ENCODE measurements at places on chromosomes 1 and 21. TPM values are rescaled to one million over a fixed set of nuclear protein-coding genes. Genes with fewer than 3 reads are reported as not detected.
A peak's percentile ranks its signal among the peaks of the same experiment; 100 is the strongest.

Gene KIF21B
- 5.7 TPM for total RNA-seq

DNA sequence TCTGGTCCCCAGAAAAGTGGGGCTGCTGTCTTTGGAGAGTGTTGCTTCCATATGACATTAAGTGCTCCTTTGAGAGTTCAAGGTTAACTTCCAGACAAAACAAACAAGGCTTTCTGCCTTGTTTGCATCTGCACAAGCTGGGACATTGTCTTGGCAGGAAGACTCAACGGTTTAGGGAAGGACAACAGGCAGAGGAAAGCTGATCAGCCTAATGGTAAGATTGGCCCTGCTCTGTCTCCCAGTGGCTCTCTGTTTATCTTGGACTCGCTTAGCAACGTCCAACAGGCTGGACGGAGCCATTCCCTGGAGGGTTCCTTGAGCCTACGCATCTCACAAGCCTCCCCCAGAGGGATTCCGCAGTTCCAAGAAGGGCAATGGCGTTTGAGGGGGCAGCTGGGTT is 62.2 kb upstream of the SLC44A3 start:
- DNase-seq: no peak

DNA sequence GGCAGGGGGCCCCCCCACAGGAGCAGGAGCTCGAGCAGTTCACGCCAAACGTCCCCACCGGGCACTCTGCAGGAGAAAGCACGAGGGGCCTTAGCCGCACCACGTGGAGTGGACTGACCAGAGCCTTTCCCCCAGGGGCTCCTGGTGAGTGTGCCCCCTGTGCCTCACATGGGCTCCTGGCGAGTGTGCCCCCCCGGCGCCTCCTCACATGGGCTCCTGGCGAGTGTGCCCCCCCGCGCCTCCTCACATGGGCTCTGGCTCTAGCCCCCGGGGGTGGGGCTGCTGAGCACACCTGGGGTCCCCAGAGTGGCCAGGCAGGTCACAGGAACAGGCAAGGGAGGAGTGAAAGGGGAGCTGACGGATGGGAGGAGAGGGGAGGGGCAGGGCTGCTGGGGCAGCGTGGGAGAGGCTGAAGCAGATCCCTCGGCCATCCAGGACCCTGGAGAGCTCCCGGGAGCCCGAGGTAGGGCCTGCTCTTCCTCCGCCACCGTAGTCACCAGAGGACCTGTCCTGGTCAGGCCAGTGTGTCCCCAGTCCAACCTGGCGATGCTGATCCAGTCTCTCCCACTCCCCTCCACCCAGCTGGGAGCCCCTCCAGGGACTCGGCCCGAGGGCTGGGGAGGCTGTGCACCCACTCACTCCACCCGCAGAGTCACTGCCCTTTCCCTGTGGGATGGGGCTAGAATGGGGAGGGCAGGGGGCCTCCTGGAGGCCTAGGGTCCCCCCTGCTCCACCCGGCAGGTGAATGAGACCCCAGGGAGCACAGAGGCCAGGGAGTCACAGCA is 47.6 kb downstream of the ARHGEF16 start:
- peak; percentile 83 for DNase-seq

DNA sequence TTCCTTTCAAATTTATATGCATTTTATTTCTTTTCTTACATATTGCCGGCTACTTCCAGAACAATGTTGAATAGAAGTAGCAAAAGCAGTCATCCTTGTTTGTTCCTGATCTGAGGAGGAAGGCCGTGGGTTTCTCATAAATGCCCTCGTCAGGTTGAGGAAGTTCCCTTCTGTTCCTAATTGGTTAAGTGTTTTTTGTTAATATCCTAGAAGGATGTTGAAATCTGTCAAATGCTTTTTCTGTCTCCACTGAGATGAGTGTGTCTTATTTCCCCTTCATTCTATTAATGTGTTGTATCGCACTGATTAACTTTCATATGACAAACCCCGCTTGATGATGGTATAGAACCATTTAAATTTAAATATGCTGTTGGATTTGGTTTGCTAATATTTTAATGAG is 15.4 kb downstream of the TTLL10 start:
- DNase-seq: no peak

- peak; percentile 68 for DNase-seq
Measured at GRCh38 chr1:155179112-155180031, 5.7 kb downstream of the TRIM46 start.

GRCh38 chr1:5965586-5966131 is 26.6 kb downstream of the NPHP4 start:
- DNase-seq: peak; percentile 42

Gene BRINP3
- 1.2 TPM for total RNA-seq

DNA sequence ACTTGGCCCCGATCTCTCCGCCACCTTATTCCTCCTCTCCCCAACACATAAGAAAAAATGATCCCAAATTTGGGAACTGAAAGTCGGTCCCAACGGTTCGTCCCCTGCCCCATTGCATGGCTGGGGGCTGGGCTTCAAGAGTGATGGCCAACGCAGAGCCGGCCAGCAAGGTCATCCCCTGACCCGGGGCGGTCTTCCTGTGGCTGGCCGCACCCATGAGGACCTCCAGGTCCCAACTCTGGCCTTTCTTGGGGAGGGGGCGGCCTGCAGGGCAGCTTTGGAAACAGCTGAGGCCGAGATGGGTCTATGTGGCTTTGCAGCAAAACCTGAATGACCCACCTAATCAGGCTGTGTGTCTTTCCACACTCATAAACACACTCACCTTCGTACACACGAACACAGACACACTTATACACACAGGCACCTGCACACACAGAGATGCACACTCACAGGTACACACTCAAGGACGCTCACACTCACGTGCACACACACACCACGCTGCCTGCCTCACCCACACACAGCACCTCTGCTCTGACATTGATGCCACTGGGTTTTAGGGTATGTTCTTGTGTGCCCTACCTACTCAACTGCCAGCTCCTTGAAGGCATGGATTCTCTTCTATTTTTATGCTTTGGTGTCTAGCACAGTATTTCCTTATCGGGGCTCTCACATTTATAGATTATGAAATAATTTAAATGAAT is 562 bp downstream of the DYNLT5 start:
- no peak for DNase-seq

- no peak for DNase-seq
Measured at GRCh38 chr1:208449951-208450350, 205.8 kb upstream of the PLXNA2 start.

Gene NUAK2
- total RNA-seq: 8.8 TPM

DNA sequence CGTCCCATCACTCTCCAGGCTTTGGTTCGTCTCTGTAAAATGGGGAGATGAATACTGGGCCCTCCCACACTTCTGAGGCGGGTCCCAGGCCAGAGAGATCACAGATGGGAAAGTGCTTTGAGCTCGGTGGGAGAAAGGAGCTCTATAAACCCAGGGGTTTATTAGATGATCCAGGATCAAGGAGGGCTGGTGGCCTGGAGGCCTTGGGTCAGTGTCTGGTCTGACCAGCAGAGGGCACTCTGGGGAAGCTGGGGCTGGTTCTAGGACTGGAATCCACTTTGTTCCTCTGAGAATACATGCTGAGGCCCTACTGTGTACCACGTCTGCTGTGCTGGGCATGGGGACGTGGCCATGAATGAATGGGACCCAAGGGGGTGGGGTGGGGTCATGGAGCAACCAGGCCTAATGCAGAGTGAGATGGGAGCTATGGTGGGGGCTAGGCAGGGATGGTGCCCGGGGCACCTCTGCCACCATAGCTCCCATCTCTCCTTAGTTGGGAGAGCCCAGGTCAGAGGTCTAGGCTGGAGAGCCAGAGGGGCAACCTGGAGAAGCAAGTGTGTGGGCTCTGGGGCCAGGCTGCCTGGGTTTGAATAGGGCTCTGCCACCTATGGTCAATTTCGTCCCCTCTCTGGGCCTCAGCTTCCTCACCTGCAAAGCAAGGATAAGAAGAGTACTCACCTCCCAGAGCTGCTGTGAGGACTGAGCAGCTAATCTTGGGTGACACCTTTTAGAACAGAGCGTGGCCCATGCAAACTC is 9.0 kb upstream of the FAM131C start:
- peak; percentile 83 for DNase-seq

Gene SPSB1
- 29.0 TPM for total RNA-seq

- DNase-seq: peak; percentile 56
Measured at GRCh38 chr21:46604975-46605766, at the start of gene S100B. Gene S100B, minus strand, starts transcription at chr21:46605082. Its CDS starts 2,667 bp downstream, at chr21:46602415.

Gene RASSF5
- 37.6 TPM for total RNA-seq

GRCh38 chr1:63619558-63619957 is 26.3 kb downstream of the PGM1 start:
- DNase-seq: no peak

Gene C8B
- not detected for total RNA-seq

- no peak for DNase-seq
Measured at GRCh38 chr21:15079269-15079668, 14.5 kb upstream of the NRIP1 start.

DNA sequence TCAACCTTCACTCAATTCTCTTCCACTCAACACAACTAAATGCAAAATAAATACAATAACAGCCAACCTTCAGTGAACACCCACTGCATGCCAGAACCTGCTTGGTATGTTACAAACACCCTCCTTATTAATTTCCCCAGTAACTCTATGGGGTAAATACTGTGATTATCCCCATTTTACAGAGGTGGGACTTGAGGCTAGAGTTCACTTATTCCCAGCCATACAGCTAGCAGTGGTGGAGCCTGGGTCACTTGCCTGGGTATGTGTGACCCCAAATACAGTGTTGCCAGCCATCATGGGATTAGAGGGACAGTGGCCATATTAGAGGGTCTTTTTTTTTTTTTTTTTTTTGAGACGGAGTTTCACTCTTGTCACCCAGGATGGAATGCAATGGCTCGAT is 1.6 kb downstream of the CPLANE2 start:
- DNase-seq: no peak

GRCh38 chr1:217407534-217408001 is 223.3 kb downstream of the GPATCH2 start:
- no peak for DNase-seq

Gene SIPA1L2
- total RNA-seq: 38.3 TPM

Gene SLC1A7
- 0.26 TPM for total RNA-seq

Gene MORN1
- 9.0 TPM for total RNA-seq

DNA sequence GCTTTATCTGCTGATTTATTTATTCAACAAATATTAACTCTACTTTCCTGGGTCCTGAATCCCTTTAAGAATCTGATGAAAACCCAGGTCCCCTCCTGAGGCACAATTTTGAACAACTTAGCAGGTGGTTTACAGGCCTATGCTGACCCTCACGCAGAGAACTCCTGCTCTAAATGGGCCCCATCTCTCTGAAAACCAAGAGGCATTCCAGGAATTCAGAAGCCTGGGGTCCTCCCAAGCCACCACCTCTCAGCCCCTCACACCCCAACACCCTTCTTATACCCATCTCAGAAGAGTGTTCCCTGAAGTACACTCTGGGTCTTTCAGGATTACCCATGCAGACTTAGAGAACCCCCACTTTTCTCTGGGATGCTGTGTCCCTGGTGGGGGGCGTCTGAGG is 34.5 kb downstream of the LHX4 start:
- DNase-seq: no peak

DNA sequence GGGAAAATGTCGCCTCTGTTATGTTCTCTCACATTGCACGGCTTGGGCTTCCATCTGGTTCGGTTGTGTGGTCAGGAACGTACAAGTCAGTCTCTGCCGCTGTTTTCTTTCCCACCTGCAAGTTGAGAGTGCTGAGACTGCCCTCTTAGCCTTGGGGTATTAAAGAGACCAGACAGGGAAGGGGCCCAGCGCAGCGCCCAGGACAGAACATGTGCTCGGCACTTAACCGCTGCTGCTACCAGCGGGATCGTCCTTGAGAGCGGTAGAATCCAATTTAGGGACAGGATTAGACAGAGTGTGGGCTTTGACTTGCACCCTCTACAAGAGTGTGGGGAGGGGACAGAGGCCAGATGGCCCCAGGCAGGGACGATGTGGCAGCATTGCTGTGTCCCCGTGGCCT is 17.7 kb upstream of the AGPAT3 start:
- no peak for DNase-seq

Gene MRAP
- total RNA-seq: 0.46 TPM

Gene LEFTY1
- 0.35 TPM for total RNA-seq
